ENCODE measurements at places on chromosomes 1 and 21.

DNA sequence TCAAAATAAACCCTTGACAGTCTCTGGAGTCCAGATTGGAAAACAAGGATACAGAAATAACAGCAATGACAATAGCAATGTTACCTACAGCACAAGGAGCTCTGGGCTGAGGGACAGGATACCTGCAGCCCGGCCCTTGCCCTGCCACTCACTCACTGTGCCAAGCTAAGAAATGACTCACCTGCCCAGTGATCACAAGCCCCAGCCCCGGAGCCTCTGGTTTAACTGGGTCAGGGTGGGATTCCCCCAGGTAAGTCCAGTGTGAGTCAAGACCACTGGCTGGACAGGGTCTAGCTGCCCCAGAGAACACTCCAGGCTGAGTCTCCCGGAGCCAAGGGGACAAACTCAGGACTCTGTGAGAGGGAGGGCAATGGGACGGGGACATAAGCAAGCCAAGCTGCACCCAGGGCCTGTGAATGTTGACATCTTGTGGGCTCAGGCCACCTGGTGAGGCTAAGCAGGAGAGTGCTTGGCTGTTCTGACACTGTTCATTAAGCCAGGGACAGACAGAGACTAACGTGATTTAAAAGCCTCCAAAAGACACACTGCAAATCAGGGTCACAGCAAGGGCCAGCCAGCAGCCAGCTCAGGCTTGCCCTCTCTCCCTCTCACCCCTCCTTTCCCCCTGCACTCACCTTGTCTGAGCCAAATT lies 64.1 kb downstream of the MIS18A start:
- no peak for DNase-seq

GRCh38 chr1:214976665-214977064 lies 105.9 kb upstream of the KCNK2 start:
- DNase-seq = no peak

GRCh38 chr1:47219001-47219400 lies 13.0 kb downstream of the TAL1 start:
- DNase-seq = no peak

GRCh38 chr1:189628857-189629256 lies 848.8 kb downstream of the BRINP3 start:
- DNase-seq = no peak

DNA sequence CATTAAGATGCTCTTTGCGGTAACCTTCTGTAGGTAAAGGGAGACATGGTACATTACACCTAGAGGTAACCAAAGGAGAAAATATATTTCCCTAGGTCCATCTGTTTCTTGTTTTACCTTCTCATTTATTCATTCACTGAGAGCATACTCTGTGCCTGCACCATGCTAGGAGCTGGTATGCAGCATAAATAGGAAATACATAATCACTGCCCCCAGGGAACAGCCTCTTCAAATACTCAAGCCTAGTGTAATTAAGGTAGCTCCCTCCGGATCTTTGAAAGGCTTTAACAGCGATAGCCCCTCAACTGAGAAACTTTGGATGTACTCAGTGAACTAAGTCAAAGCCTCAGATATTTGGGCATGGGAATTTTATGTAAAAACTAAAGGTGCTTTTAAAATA lies 123.6 kb downstream of the GABPA start:
- DNase-seq = no peak

GRCh38 chr1:30195424-30196134 lies 527.8 kb downstream of the MATN1 start:
- no peak for DNase-seq

DNA sequence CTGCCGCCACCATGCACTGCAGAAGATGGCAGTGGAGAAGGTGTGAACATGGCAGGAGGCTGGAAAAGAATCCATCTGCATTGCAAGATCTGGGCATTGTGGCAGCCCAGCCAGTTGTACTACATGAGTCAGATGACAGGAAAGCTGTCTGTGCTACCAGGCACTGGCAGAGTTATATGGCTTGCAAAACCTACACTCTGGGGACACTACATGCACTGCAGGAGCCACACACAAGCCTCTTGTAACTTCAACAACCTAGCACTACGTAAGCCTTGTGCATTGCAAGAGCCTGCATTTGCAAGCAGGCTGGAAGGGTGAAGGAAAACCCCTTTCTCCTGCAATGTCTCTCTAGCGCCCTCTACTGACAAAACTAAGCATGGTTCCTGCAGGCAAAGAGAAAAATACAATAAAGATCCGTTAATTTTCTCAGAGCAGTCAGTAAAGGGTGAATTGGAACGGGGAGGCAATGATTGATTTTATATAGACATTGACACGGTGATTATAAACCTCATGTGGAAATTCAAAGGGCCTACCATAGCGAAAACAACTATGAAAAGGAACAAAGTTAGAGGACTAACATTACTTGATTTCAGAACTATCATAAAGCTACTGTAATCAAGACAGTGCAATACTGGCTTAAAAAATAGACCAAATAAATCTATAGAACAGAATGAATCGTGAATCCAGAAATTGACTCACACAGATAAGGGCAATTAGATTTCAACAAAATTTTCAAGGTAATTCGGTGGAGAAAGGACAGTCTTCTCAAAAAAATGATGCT lies 26.2 kb upstream of the DYNLT5 start:
- peak; percentile 94 for DNase-seq

DNA sequence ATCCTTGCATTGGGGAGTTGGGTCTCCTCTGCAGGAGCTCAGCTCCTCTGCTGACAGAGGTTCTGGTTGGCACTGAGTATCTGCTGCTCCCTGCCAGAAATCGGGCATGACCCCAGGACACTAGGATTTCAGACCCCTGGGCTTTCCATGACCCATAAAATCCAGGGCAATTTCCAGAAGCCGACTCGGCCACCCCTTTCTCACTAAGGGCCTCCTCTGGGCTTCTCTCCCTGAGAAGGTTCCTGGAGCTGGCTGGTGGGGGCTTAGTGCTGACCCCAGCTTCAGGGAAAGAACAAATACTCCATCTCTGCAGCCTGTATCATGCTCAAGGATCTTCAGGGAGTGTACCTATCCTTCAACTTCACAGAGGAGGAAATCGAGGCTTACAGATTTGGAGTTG lies 603.4 kb downstream of the PTPRU start:
- no peak for DNase-seq

GRCh38 chr1:36321119-36321951 lies 2.1 kb downstream of the EVA1B start:
- DNase-seq = peak; percentile 24

DNA sequence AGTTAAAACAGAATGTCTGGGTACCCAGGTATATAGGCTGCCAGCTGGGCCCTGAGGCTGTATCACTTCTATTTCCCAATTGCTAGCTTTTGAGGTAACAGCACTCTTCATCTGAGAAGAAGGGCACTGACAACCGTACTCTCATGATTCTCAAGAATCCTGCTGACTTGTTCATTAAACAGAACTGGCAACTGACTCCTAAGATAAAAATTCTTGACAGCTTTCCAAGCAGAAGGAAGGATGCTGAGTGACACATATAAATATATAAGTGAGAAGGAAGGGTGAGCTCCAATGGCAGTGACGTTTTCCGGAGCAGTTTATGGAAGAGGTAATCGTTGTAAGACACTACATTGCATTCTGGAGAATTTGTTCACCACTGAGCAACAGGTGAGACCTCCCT lies 48.1 kb upstream of the NRIP1 start:
- DNase-seq = no peak

DNA sequence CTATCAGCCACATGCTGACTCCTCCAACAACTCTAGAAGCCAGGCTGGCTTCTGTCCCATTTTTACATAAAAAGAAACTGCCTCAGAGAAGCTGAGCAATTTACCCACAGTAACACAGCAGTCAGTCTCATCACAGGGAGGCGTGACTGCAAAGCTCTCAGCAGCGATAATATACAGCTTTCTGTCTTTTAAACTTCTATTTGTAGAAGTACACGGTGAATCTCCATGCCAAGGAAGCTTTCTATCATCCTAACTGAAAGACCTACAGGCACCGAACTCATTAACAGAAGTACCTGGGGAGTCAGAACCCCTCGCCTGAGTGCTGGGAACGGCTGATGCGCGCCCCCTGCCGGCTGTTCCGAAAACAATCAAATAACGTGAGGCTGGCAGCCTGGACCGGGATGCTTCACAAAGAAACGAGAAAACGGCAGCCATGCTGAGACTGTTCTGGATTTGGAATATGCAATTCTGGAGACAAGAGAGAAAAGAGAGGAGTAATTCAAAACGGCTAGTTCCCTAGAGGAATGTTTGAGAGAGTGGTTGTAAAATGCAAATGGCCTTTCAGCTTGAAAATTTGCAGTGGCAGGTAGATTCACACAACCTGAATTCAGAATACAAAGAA lies 43.5 kb upstream of the RAB4A start:
- DNase-seq = peak; percentile 84

- DNase-seq = no peak
Observed at GRCh38 chr1:35047188-35047858, 15.6 kb upstream of the ZMYM6 start.

GRCh38 chr21:17733209-17733608 lies 85.9 kb downstream of the C21orf91 start:
- DNase-seq = no peak

- DNase-seq = no peak
Observed at GRCh38 chr1:15918962-15919715, 56.8 kb downstream of the ZBTB17 start.

GRCh38 chr1:201531551-201532425 lies 7.1 kb upstream of the NAV1 start:
- no peak for DNase-seq

DNA sequence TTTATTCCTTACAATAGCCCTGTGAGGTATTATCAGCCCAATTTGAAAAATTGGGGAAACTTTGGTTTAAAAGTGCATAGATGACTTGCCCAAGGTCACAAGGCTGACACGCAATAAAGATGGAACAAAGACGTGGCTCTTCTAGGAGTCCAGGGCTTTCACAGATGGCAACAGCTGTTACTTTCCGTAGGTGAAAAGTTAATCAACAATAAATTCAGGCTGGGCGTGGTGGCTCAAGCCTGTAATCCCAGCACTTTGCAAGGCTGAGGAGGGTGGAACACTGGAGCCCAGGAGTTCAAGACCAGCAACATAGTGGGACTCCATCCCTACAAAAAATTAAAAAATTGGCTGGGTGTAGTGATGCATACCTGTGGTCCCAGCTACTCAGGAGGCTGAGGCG lies 87.8 kb upstream of the ATF3 start:
- no peak for DNase-seq
